ENCODE measurements at places on chromosomes 2 and 18.

- DNase-seq = no peak
Observed at GRCh38 chr18:74137920-74138538, 9.6 kb downstream of the FBXO15 start.

DNA sequence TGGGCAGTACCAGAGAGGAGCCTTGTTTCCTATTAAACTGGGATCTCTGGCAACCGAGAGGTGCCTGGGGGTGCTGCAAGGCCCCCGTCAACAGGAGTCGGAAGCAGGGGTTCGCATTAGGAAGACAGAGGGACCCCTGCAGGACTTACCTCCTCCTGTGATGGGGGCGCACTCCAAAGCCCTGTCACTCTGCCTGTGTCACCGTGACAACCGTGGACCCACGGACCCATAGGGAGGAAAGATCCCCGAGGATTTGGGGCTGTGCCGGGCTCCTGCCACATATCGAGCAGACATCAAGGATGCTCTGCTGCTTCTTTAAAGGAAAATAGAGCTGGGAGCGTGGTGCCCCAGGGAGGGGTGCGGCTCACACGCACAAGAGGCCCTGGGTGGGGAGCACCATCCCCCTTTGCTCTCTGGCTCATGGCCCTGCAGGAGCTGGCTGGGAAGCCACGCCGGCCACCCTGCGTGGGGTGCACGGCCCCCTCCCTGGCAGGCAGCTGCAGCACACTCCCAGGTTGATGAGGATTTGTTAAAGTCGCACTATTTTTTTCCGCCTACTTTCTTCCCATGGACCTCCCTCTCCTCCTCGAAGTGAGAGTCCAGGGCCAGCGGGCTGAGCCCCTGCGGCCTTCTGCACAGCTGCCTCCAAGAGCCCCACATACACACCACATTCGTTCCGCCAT, 167.5 kb downstream of the TWIST2 start:
- DNase-seq = no peak

DNA sequence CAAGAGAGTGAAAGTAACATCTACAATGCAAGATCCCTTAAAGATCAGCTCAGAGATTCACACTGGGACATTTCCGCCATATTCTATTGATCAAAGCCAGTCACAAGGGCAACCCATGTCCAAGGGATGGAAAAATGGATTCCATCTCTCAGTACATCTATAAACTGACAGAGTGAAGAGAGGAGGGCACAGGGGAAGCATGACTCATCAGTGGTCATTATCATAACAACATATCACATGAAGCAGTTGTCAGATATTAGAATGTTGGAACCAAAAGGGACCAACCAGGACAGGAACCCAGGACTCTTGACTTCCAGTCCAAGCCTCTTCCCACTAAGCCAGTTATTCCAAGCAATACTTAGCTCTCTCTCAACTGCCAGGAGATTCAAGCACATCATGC, 54.9 kb upstream of the IGFBP2 start:
- DNase-seq = no peak

- no peak for DNase-seq
Observed at GRCh38 chr2:218729640-218730039, 19.0 kb downstream of the TTLL4 start.

GRCh38 chr2:54271189-54271588, 15.2 kb upstream of the TSPYL6 start:
- no peak for DNase-seq

GRCh38 chr18:42426496-42427015, 471.5 kb downstream of the PIK3C3 start:
- no peak for DNase-seq

DNA sequence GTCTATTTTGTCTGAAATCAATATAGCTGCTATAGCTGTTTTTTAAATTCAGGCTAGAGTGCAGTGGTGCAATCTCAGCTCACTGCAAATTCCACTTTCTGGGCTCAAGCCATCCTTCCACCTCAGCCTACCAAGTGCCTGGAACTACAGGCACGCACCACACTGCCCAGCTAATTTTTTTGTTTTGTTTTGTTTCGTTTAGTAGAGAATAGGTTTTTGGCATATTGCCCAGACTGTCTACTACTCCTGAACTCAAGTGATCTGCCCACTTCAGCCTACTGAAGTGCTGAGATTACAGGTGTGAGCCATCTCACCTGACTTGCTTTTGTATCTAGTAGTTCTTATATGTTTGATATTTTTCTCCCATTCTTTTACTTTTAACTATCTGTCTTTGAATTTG, 259.7 kb downstream of the CDH19 start:
- DNase-seq = no peak

DNA sequence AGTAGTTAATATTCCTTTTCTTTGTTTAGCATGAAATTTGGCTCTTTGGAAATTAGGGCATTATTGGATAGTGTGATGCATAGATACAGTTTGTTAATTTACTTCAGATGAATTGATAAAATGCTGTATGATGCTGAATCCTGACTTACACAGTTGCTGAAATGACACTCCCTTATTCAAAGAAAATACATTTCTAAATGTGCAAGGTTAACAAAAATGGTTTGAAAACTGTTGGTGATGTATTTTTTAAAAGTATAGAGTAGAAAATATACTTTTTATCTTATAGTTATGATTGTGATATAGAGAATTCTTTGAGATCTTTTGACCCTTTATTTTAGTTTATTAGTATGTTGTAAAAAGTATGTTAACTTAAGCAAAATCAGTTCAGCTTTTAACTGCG, 27.8 kb downstream of the VAPA start:
- no peak for DNase-seq

DNA sequence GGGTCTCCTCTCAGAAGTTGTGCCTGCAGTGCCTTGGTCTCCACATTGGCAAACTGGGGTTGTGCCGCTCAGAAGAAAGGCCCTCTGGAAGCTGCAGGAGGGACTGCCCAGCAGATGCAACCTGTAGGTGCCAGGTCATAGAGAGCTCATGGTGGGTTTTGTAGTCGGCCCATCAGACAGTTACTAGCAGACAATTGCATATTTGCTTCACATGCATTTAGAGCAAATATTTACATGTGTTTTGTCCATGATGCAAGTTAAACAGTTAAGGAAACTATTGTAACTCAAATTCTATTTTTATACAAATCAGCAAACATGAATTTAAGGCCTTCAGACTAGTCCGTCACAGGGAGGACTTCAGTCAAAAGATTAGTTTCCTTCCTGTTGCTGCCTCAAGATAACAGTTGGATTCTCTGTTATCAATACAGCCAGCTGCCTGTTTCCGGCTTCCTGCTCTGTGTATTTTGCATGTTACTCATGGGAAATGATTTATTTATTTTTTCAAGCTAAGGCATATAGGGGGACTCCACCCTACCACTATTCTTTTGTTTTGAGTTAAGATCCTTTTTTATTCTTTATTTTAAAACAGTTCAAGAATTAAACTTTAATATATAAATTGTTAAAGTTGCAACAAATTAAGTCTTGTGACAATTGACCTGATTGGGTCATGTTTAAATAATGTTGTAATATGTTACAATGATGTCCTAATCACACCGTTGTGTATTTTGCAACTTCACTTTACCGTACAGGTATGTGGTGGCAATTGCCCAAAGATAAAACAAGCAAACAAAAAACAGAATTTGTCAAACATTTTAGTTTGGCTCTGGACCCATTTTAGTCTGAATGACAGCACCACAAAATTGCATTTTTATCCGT, 133.5 kb downstream of the SPTBN1 start:
- DNase-seq = no peak

DNA sequence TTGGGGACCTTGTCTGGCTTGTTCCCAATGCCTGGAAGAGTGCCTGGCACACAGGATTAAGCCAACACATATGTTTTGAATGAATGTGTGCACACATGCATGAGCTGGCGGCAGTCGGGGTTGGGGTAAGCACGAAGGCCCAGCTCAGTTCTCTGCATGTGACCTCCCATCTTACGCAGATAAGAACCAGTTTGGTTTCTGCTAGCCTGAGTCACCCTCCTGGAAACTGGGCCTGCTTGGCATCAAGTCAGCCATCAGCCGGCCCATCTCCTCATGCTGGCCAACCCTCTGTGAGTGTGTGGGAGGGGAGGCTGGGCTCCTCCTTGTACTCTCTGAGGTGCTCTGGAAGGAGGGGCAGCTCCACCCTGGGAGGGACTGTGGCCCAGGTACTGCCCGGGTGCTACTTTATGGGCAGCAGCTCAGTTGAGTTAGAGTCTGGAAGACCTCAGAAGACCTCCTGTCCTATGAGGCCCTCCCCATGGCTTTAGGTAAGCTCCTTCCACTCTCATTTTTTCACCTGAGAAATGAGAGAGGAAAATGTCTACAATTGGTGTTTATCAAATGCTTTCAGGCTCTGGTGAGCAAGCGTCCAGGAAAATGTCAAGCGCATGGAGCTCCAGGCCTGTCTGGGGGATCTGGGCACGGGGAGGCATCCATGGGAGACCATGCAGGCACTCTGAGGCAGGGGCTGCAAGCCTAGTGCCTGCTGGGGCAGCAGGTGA, 9.7 kb upstream of the IL1RN start:
- no peak for DNase-seq

- peak; percentile 79 for DNase-seq
Observed at GRCh38 chr2:26330114-26330549, 15.8 kb upstream of the SELENOI start.

- DNase-seq = no peak
Observed at GRCh38 chr2:113253453-113253852, 25.3 kb downstream of the PAX8 start.

GRCh38 chr2:218827701-218828476, 3.7 kb downstream of the PRKAG3 start:
- no peak for DNase-seq

Data from stimulated activated CD4-positive, alpha-beta T cell treated with anti-CD3 and anti-CD28 coated beads, Interleukin-12 subunit alpha, Interleukin-12 subunit beta, amount 100 ng/mL, for 4 hours (primary cell).